ENCODE measurements at places on chromosomes 3 and 15. TPM values are rescaled to one million over a fixed set of nuclear protein-coding genes. Genes with fewer than 3 reads are reported as not detected.
A peak's percentile ranks its signal among the peaks of the same experiment; 100 is the strongest.

DNA sequence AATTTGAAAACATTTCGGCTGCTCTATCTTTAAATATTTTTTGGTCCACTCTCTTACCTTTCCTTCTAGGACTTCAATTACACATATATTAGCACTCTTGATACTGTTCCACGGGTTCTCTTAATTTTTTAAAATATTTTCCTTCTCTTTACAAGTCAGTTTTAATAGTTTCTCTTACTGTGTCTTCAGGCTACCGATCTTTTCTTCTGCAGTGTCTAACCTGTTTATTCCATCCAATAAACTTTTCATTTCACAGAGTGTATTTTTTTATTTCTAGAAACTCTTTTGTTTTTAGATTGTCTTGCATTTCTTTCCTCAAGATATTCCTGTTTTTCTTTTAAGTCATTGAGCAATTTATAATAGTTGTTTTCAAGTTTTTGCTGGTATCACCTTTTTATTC lies 27.7 kb downstream of the TCF12 start:
- no peak for DNase-seq

SLC7A14 gene
- not detected for total RNA-seq

DNA sequence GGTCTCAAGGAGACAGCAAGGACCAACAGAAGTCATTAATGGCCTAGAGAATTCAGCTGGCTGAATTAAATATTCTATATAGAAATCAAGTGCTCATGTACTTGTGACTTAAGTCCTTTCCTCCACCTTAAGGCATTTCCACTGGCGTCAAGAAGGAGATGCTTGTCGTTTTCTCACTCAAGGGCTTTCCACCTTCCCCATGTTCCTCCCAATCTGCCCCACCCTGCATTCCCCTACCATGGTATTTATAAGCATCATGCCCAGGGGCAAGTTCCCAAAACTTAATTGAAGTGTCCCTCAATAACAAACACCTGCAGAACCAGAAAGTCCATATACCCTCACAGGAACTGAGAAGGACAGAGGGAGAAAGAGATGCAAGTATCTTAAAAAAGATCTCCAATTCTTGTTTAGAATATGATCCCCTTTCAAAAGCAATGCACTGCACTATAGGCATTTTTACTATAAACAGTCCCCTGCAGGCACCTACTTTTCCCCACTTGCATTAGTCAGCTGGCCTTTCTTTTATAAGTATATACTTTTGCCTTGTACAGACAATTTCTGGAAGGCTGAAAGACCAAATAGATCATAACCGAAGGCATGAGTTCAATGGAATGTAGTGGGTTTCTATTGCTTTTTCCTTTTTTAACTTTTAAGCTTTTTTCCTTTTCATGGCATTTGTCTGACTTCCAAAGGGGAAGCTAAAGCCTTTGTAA lies 29.6 kb downstream of the TMEM39A start:
- DNase-seq, result no peak

DNA sequence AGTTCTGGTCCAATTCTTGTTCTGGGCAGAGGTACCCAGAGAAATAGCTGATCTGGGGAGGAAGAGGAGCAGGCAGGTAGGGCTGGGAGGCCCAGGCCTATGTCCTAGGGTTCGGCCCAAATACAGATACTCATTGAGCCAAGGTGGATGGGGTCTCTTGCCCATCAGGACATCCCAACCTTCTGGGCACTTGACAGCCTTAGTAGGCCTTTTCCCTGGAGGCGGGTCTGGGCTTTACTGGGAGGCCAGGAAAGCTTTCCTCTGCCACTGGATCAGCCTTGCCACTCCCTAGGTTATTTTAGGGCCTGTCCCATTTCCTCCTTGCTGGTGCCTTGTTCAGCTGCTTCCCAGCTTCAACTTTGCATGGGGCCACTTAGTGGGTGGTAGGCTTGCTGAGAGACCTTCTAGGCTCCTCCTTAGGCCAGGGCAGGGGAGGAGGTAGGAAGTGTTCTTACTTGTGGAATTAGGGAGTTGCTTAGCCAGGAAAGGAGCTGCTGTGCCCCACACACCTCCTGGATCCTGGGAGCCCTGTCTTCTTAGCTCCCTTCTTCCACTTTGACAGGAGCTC lies 9.7 kb downstream of the TEX264 start:
- no peak for DNase-seq

DNA sequence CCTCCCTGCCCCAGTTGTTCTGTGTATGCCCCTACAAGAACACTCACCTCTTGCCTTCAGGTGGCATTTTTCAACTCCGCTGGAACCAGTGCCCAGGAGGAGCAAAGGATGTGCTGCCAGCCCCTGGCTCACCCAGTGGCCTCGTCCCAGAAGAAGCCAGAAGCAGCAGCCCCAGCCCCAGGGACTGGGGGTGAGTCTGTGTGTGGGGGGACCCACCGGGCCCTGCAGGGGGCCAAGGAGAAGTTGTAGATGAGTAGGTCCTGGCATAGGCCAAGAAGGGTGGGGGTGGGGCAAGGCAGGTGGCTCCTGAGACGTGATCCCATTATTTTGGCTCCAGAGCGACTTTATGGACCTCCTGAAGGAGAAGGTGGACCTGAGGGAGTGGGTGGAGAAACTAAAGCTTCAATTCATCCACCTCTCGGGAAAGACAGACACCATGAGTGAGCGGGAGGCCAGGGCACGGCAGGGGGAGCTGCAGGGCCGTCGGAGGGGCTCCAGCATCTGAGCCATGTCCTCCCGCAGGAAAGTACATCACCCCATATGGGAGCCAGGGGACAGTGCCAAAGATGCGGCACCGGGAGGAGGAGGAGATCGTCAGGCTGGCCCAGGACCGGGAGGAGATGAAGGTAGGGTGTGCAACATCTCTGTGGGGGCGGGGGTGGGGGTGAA lies 29.3 kb downstream of the NGRN start:
- DNase-seq, result no peak

GRCh38 chr3:25500706-25501210 lies 72.7 kb downstream of the RARB start:
- DNase-seq, result no peak

PROK2 gene
- not detected for total RNA-seq

SH2D7 gene
- not detected for total RNA-seq

DNA sequence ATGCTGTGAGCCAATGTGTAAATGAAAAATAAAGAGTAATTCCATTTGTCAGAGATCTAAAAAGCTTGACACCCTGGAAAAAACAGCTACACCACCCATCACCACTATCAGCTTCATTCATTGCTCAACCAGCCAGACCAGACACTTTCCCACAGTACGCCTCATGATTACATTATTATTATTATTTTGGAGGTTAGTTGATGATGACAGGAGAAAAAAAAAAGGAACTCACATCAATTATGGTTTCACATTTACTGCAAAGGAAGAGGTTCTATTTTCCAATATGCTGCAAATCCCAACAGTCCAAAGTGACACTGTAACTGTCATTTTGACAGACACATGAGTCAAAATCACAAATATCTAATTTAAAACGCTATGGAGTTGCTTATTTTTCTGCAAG lies 134.7 kb upstream of the TSC22D2 start:
- DNase-seq, result no peak

DNA sequence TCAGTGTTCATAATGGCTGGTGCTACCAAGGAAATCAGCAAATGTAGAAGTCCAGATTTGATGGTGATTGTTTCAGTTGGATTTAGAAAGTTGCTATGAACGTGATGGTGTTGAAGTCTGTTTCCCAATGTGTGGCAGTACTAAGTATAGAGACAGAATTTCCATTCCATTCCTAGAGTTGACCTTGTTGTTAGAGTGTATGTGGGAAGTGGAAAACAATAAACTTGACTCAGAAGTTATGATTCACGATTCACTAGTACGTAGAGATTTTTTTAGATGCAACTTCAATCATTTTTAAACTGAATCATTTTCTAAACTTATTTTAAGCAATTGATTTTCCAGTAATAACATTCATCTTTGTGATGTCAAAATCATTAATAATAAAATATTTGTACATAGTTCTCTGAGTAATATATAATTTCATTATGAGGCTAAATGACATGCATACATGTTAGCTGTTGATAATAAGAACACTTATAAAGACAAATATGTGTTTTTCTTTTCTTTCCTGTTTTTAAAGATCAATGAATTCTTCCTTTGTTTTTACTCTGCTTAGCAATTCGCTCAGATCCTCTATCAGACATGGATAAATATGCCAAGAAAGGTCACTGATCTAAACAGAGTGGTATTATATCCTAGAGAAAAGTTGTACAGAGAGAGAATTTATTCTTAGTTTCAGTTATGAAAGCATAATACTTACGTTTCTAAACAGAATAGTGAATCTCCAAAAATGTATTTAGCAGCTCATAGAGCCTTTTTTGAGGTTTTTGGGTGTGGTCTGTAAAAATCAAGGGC lies 108.8 kb upstream of the GPR149 start:
- DNase-seq, result no peak

DNA sequence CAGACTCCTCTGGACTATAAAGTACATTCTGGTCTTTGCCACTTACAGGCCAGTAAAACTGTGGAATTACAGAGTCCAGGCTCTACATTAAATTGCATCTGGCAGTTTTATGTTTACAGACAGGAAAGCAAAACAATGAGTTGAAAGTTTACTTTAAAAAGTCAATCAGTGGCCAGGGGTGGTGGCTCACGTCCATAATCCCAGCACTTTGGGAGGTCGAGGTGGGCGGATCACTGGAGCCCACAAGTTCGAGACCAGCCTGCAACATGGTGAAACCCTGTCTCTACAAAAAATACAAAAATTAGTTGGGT lies 53.8 kb downstream of the TM4SF4 start:
- no peak for DNase-seq

CMSS1 gene
- 24.8 TPM for total RNA-seq

AHSG gene
- not detected for total RNA-seq

STRIT1 gene
- total RNA-seq, result not detected

DNA sequence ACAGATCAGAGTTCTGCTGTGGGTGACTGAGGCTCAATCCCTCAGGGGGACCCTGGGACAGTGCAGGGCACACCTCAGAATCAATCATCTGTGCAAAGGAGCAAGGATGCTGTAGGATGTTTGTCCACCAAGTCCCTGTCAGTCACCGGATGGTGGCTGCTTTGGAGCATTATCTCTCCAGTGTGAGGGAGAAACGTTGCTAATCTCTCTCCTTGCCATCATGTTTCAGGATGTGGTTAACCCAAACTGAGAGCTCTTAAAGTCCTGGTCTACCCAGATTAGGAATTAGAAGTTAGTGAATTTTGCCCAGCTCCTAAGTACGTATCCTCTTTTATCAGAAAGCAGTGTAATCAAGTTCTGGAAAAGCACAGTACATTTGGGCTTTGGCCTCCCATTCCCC lies 26.2 kb upstream of the LRRC3B start:
- no peak for DNase-seq

DNA sequence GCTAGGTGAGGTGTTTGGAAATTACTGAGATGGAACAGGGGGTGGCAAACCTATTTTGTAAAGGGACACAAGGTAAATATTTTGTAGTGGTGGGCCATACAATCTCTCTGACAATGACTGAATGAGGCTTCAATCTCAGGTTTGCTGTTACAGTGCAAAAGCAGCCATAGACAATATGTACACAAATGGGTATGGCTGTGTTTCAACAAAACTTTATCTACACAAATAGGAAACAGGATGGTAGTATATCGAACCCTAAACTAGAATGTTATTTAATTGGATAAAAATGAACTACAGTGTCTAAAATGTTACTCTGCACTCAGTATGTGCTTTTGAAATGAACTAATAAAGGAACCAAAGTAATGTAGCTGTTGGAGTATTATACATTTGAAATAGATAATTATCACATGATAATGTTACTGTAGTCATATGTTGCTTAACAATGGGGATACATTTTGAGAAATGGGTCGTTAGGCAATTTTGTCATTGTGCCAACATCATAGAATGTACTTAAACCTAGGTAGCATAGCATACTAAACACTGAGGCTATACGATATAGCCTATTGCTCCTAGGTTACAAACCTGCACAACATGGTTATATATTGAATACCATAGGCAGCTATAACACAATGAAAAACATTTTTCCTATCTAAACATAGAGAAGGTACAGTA lies 495.2 kb upstream of the TBL1XR1 start:
- no peak for DNase-seq

DNA sequence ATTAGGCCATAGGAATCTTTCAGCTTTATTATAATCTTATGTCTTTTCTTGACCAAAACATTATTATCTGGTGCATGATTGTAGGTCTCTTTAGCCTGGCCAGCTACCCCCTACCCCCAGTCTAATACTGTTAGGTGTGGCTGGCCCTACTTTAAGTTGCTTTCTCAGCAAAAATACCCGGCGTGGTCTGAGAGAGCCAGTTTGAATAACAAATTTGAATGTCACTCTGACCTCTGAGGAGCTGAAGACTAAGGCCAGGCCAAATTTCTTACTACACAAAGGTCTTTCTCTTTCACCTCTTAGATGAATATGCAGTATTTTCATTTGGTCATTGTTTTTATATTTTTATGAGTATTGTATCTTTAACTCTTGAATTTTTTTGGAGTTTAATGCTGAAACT lies 188.5 kb upstream of the MLF1 start:
- no peak for DNase-seq

DNA sequence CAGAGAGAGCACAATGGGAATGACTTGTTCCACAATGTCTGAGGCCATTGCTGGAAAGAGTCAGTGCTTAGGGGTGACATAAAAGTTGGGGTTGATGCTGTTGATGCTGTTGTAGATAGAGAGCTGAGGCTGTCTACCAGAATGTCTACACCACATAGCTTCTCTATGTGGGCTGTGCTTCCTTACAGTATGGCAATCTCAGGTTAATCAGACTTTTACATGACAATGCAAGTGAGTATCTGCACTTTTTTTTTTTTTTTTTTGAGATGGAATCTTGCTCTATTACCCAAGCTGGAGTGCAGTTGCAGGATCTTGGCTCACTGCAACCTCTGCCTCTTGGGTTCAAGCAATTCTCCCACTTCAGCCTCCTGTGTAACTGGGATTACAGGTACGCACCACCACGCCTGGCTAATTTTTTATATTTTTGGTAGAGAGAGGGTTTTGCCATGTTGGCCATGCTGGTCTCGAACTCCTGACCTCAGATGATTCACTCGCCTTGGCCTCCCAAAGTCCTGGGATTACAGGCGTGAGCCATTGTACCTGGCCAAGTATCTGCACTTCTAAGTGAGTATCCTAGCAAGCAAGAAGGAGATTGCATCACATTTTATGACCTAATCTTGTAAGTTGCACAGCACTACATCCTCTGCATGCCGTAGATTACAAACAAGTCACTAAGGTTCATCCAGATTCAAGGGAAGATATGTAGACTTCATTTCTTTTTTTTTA lies 28.7 kb downstream of the DLEC1 start:
- no peak for DNase-seq

- peak; percentile 96 for DNase-seq
Observed at GRCh38 chr3:188212308-188212969, 58.5 kb downstream of the LPP start.

GRCh38 chr3:21902956-21903355 lies 151.9 kb upstream of the ZNF385D start:
- no peak for DNase-seq

DNA sequence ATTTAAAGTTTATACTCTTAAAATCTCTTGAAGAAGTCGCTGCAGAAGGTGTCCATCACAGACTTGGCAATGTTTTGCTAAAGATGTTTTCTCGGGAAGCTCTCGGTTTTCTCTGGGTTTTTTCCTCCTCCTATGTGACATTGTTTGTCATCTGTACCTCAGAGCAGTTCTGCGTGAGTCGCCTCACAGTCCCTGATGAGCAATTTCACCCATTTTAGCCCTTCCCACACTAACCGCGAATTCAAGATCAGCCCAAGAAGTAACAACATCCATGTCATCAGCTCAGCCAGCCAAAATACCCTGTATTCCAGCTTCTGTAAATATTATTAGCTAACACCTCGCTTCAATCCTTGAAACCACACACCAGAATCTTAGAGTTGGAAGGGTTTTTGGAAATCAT lies 224.3 kb upstream of the SETMAR start:
- no peak for DNase-seq

All from kidney epithelial cell (primary cell).